ENCODE measurements at places on chromosomes 2 and 18.

DNA sequence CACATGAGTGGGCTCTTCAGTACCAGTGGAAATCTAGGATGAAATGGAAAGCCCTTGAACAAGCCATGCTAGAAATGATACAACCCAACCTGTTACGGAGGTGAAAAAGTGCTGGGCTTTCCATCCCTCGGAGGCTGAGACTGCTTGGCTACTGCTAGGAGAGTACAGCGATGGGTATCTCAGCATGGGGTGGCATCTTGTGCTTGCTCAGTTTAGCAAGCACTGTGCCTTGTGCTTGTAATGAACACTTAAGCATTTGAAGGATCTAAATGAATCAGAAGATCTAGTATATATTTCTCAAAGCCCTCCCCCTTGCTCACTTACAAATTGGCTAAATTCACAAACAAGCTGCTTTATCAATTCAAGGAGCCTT is 44.3 kb upstream of the EHBP1 start:
- DNase-seq = no peak

DNA sequence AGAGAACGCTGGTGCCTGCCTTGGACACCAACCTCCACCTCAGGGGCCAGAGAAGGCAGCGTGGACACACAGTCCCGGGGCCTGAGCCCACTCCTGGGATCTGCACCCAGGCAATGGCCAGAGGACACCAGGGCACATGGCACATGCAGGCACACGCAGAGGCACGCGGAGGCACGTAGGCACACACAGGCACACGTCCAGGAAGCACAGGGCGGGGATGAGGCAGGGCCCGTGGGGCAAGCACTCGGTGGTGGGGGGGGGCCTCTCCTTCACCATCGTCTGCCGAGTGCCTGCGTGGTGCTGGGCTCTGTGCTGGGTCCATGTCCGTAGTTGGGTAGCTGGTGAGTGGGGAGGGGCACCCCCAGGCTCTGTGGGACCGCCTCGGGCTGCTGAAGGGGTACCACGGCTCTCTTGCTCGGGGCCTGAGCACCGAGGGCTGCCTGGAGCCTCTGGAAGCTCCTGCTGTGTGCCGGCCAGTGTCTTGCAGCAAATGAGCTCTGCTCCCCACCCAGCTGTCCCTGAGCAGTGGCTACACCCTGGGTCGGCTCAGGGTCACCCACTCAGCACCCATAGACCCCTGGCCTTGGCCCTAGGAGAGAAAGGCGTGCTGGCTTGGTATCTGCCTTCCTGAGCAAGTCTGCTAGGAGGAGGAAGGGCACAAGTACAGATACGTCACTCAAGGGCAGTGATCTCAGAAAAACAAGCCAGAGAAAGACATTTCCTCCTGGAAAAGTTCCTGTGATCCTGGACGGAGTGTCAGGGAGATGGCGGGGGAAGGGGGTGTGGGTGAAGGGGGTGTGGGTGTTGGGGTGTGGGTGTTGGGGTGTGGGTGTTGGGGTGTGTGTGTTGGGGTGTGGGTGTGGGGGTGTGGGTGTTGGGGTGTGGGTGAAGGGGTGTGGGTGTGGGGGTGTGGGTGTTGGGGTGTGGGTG is 26.4 kb downstream of the RTP5 start:
- DNase-seq = no peak

DNA sequence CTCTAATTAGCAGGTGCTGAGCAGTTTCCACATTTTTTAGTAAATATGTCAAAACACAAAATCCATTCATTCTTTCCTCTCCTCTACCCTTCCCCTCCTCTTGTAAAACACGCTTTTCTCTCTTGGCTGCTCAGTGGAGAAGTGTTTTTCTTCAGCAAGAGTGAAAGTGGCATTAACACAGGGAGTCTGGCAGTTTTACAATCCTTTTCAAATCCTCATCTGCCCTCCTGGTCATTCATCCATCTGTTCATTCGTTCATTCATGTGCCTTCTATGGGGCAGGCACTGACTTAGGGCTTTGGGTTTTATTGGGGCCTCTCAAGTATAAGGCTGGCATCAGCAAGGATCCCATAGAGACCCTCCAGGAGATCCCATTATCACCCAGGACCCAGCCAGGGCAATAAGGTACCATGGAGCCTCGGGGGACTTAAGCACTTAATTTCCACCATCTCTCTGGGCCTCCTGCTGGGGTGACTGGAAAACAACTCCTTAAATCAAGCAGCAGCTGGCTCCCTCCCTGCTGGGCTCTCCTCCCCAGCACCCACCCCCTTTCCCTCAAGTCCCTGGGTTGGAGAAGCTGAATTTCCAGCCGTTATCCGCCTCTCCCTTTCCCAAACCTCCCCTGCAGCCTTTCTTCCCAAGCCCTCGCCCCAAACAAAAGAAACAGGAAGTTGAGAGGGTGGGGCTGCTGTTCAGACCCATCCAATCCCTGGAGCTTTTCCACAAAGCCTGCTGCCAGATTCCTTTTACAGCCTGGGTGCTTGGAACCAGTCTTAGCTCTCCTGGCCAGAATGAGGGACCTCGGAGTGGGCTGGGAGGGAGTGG is 32.6 kb downstream of the MARCHF4 start:
- DNase-seq = peak; percentile 89

GRCh38 chr18:30925795-30926194 is 116.7 kb downstream of the DSC3 start:
- no peak for DNase-seq

- no peak for DNase-seq
Measured at GRCh38 chr18:61554117-61554776, 221.0 kb downstream of the CDH20 start.

GRCh38 chr2:64400733-64401528 is 53.0 kb upstream of the LGALSL start:
- no peak for DNase-seq

GRCh38 chr2:241437179-241437578 is 71.2 kb downstream of the STK25 start:
- DNase-seq = no peak

GRCh38 chr2:232416521-232417470 is 10.2 kb downstream of the ALPG start:
- DNase-seq = no peak

DNA sequence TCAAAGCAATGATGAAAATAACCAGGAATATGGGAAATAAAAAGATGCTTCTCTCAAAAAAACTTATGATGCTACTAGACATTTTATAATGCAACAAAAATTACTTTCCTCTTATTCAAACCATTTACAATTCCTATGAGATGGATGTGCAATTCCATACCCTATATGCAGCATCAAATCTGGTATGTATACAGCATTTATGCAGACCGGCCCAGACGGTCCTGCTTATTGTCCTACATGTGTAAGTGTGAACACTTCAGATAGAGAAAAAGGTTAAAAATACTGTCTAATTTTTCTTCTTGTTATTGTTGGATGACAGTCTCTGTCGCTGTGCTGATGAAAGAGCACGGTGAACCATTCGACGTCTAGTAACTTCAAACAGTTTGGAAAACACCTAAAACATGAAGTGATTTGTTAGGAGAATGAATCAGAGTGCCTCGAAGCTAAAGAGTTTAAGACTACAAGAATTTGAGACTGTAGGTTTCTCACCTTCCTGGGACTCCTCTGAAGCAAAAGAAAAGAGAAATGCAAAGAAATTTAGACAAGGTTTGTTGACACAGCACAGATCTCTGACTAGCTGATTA is 80.8 kb downstream of the ATL2 start:
- DNase-seq = no peak

DNA sequence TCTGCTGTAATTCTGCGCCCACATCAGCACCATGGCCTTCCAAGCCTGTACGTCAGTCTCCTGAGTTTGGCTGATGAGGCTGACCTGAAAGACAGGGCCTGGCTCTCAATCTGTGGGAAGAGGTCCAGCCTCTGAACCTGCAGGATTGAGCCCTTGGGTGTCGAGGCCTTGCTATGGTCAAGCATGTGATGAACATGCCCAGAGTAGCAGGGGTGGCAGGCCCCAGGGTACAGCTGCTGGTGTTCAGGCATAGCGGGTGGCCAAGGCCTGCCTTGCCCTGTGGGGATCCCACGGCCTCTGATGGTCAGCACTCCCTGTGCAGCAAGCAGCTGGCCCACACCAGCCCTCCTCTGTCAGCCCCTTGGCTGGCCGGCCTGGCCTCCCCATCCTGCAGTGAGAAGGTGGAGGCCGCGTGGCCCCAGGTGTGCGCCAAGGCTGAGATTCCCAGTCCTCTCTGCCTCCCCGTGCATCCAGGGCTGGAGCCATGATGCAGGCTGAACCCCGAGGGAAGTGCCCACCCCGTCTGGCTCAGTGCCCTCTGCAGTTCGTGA is 298.4 kb downstream of the NDUFA10 start:
- DNase-seq = no peak

DNA sequence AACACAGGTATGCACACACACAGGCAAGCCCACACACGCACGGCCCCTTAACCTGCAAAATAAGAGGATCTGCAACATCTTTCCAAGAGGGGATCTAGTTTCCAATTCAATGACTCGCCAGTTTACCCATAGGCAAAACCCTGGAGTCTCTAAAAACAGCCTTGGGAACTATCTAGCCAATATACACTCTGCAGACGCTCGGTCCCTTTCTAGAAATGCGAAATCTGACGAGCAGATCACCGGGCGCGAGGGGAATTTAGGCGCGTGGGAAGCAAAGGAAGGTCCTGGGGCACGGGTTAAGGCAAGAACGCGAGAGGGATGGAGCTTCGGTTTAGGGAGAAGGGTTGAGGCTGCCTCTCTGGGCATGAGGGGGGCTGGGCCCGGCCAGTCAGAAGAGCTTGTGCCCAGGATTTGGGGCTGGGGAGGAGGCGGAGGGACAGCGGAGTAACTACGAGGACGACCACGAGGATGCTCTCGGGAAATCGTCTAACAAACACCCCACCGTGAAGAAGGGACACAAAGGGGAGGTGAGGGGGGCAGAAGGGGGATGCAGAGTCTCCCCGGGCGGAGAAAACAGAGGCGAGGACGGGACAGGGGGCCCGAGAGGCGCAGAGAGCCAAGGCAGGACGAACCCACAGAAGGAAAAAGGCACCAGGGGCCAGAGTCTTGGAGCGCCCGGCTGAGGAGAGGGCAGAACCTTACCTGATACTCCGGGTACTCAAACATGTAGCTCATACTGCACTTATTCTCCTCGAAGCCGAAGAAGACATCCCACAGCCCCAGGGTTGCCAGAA is 542 bp downstream of the PGAP1 start:
- DNase-seq = no peak

- no peak for DNase-seq
Measured at GRCh38 chr2:171803757-171804156, 90.3 kb downstream of the SLC25A12 start.

DNA sequence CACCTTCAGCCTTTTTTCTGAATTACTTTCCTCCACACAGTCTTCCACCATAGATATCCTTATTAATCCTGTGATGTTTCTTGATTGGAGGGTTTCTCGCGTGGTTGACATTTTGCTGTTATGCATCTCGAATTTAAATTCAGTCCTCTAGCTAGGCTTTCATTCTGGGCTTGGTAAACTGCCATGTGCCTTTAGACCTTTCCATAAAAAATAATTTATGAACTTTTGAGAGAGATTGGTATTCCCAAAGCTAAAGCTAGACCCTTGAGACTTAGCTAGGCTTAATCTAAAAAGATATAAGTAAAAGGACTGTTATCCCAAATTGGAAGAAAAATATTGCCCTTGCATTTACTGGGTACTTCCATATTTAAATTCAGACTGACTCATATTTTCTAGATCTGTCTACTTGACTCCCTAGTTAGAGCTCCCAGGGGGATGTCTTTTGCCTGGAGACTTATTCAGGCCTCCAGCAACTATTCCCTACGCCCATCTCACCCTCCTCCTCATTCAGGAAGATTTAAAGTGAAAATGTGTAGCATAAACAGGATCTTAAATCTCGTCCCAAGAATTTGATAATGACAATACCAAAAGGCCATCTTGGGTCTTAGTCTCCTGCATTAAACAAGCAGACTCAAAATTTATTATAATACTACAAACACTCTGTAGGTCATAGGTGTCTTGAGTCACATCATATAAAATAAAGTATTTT is 60.3 kb downstream of the KIAA2012 start:
- no peak for DNase-seq

DNA sequence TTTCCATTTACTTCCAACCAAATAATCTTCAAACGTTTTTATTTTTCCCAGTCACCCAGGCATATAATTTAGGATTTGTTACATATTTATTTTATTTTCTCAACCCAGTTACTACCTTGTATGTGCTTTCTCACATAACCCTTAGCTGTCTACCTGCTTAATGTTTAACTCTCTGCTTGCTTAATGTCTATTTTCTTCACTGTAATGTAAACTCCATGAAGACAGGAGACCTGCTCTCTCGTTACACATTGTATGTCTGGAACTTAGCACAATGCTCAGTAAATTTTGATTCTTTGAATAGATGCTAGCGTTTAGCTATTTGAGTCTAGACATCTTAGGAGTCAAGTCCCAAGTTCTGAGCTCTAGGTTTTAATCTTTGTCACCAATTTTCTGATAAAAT is 70.2 kb downstream of the RBBP8 start:
- no peak for DNase-seq

- no peak for DNase-seq
Measured at GRCh38 chr2:132725748-132726147, 55.7 kb upstream of the LYPD1 start.

GRCh38 chr2:11342551-11343367 is 1.7 kb downstream of the ROCK2 start:
- no peak for DNase-seq

GRCh38 chr2:231745303-231746038 is 35.6 kb downstream of the PDE6D start:
- DNase-seq = no peak

- DNase-seq = peak; percentile 92
Measured at GRCh38 chr2:217988014-217988839, 14.6 kb downstream of the TNS1 start.

DNA sequence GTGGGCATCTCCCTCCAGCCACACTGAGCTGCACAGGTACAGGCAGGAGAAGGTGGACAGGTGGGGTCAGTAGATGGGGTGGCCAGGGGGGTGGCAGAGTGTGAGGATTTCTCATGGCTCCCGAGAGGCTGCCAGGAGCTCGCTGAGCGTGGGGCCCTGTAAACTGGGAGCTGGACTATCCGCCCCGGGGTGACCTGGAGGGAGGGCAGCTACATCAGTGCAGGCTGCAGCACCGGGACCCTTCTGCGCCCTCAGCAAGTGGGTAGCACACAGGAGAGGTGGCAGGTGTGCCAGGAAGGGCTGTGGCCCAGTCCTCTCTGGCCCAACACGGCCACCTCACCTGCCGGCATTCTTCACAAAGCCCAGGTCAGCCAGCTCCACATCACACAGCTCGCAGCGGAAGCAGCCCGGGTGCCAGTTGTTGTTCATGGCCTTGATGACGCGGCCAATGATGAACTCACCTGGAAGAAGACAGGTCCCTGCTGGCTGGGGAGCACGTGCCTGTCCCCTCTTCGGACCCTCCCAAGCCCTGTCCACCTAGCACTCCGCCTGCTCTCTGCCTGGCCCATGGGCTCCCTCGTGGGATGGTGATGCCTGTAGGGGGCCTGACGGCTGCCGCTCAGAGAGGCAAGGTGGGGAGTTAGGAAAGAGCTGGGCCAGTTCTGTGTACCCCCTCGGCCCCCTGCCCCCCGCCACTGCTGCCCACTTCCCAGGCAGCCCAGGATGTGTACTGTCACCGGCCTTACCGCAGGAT is 8.3 kb downstream of the GPR17 start:
- DNase-seq = no peak

All from iPS DF 19.7 (cell line).